Forelimb muscle (tissue), 1 donor: ENCODE measurements at places on chromosomes 7 and 10.

DNA sequence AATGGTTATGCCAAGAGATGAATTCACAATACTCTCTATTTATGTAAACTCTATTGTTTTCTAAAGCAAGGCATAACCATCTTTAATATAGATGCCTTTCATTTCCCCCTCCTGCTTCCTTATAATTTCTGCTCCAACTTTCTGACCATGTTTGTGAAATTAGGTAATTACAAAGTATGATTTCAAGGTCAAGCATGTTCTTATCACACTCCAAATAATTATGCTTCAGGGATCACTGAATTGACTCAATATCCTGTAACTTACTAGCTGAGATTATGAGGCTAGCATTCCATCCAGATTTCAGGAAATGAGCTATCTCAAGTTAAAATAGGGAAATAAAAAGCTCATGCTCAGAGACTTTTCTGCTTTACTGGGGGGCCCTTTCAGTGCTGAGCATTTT is 655.9 kb upstream of the IGFBP3 start:
- no peak for DNase-seq

- DNase-seq: no peak
Measured at GRCh38 chr7:94452239-94452638, 57.4 kb upstream of the CASD1 start.

DNA sequence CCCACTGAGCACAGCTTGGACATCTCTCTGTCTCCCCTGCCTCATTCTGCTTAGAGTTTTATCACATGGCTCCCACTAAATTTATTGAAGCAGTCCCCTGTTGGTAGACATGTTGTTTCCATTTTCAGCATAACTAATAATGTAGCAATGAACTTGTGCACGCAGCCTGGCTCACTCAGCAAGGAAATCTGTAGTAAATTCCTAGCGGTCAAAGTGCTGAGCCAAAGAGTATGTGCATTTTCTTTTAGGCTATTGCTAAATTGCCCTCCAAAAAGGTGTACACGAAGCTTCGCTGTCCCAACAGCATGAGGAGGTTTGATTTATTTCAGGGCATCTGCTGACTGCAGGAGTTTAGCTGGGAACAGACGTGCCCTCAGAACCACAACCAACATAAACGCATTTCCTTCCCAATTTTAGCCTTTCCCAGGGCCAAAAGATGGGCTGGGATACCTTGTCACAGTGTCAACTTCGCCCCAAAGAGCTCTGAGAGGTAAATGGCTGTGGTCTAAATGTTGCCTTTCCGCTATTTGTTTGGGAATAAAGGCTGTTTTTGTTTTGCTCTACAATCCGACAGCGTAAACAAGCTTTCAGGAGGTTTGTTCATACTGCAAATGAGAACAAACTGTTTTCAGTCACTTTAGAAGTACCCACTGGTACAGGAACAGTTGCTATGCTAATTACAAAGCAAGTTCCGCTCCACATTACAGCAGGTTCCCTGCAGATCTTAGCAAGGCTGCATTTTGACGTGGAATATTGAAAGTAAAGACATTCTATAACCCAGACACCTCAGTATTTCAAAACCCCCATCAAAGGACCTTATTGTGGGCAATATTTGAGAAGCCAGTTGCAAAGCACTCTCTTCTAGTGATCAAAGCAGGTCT is 16.8 kb downstream of the VSIR start:
- no peak for DNase-seq

- DNase-seq: no peak
Measured at GRCh38 chr10:43931308-43931930, 282.7 kb upstream of the ZNF32 start.

DNA sequence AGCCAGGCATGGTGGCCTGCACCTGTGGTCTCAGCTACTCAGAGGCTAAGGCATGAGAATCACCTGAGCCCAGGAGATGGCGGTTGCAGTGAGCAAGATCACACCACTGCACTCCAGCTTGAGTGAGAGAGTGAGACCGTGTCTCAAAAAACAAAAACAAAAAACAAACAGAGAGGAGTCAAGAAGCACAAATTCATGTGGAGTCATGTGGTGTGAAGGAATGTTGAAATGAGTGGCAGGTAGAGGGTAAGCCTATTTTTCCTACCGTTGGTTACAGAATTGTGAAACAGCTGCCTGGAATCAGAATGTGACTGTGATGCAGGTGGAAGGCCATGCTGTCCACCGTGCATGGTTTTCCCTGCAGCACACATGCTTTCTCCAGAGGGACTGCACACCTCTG is 23.7 kb upstream of the NUB1 start:
- no peak for DNase-seq
